ENCODE measurements at places on chromosomes 11 and 22.

GRCh38 chr22:24962094-24962493, 9.6 kb downstream of the KIAA1671 start:
- no peak for DNase-seq

GRCh38 chr11:134412203-134413042, at the start of gene B3GAT1:
TSS of gene B3GAT1 (minus strand) at chr11:134412242. CDS start at chr11:134387659, 24,583 bp downstream.
- no peak for DNase-seq

GRCh38 chr11:69003301-69003865, 9.7 kb downstream of the MRGPRF start:
- DNase-seq: no peak

DNA sequence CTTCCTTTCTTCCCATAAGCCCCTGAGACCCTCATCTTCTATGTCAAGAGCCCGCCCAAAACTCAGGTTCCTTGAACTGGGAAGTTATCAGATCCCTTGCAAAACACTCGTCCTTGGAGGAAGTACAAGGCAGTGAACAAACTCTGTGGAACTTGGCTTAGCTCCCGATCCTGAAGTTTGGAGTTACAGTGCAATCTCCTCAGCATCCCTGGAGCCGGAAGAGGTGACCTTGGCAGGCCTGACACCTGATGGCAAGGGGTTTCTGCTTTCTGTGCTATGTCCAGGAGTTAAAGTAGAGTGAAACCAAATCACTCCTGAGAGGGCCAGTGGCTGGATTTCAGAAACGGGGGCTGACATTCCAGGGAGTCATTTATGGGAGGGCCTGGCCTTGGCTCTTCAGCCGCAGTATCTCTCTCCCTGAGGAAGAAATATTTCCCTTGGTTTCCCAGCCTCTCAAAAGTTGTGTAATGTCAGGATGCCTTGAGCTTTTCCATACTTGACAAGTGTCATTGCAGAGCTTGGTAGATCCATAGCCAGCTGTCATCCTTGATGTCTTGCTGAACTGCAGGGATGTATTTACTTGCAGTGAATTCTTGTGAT, 1.9 kb upstream of the GRAMD1B start:
- no peak for DNase-seq

- no peak for DNase-seq
Measured at GRCh38 chr22:19195796-19196731, 17.5 kb upstream of the SLC25A1 start.

GRCh38 chr11:22878039-22878438, 17.8 kb upstream of the CCDC179 start:
- DNase-seq: no peak

- DNase-seq: no peak
Measured at GRCh38 chr11:94845622-94846021, 77.5 kb downstream of the AMOTL1 start.

DNA sequence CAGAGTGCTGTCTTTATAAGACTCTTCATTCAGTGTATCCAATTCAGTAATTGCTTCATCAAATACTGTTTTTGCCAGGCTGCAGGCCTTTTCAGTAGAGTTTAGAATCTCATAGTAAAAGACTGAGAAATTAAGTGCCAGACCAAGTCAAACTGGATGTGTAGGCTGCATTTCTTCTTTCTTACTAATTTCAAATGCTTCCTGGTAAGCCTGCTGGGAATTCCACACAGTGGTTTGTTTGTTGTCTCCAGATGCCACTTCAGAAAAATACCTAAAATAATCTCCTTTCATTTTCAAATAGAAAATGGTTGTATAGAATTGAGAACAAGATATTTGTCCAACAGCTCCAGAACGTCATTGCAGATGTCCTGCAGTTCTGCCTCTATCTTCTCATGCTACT, 34.7 kb downstream of the LDHAL6A start:
- no peak for DNase-seq
